ENCODE measurements at places on chromosomes 12 and 14.

DNA sequence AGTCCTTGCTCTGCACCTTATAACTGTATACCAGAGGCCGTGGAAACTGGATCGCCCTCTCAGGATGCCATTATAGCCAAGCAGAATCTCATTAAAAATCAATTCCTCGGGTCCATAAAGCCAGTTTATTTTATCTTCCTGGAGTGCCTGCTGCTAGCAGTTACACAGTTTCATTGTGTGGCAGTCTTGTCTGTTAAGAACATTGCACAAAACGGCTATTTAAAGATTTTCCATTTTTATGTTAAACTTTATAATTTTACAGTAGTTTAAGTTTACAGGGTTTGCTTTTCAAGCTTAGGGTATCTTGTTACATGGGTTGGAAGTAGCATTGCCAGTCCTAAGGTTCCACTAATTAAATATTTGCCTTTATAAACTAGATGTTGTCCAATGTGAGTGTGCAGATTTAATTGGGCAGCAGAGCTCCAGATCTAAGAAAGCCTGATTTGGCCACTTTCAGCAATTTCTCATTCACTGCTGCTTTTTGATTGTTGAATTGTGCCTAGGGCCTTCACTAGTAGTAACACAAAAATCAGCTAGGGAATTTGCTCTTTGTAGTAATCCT, 17.0 kb downstream of the TMEM30B start:
- no peak for DNase-seq

DNA sequence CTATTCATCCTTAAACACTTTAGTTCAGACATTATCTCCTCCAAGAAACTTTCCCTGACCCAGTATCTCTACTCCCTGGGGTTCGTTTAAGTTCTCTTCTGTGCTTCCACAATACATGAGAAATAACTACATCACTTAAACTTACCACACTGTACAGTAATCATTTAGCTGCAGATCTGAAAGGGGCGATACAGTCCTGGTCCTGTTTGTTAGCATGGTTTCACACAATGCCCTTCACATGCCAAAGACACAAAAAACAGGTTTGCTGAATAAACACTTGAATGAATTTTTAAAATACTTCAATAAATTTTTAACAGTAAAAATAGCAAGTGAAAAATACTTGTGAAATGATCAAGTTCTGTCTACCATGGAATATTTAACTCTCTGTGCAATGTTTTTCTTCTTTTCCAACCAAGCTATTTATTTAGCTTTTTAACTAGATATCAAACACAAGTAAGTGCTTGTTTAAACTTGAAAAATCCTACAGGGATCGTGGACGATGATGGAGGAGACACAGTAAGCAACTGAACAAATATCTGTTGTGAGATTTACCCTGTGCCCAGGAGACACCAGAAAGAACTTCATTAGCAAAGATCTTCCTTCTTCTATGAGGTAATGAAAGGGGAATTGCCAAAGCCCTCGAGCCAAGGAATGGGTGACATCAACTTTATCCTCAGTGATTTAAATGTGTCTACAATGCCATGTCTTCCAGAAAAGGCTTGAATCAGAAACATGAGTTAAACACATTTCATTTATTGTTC, 255.6 kb upstream of the GRIP1 start:
- DNase-seq: no peak

- peak; percentile 26 for DNase-seq
Observed at GRCh38 chr12:21697904-21698630, 40.4 kb upstream of the LDHB start.

GRCh38 chr12:96720363-96720705, 186.7 kb upstream of the NEDD1 start:
- DNase-seq: peak; percentile 12

DNA sequence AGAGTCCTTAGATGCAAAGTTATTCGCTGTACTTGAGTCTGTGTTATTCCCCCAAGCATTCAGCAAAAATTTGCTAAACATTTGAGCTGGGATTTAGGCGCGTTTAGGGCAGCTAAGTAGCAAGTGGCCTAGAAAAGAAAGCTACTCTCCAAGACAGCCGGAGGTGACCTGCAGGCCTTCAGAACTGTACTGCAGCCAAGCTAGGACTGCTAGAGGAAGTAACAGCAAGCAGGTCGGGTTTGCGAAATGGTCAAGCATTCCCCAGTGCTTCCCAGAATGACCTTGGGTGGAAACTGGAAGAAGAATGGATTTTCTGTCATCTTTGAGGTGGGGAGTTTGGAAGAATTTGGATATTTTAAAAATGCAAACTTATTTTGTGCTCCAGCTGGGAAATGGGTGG, 287.5 kb downstream of the FOXN3 start:
- DNase-seq: no peak

DNA sequence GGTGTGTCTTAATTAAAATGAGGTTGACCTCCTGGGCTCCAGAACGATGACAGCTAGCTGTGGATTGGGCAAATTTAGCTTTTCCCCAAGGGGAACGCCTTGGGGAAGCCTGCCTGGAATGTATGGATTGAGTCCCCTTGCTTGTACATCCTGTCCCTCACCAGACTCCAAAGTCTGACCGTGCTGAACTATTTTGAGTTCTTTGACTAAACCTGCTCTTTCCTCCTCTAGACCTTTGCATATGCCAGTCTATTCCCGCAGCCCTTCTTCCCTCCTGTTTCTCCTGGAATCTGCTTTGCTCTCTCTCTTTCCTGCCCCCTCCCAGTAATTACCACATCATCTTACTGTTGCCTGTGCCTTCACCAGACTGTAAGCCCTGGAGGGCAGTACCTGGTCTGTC, 11.5 kb upstream of the KDM2B start:
- DNase-seq: no peak

DNA sequence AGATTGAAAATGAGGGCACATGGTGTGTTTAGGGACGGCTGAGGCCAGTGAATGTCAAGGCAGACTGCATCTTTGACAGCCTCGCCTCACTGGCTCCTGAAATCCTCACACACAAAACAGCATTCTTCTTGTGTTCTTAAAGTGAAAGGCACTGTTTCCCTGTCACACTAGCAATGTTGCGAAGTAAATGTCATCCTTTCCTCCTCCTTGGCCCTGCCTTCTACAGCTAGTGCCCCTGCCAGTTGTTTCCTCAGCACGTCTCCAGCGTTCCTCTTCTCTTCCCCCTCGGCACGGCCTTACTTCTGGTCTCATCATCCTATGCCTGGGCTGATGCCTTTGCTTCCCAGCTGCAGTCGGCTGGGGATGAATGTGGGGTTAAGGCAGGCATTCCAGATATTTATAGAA, 129.4 kb upstream of the DNM1L start:
- no peak for DNase-seq

DNA sequence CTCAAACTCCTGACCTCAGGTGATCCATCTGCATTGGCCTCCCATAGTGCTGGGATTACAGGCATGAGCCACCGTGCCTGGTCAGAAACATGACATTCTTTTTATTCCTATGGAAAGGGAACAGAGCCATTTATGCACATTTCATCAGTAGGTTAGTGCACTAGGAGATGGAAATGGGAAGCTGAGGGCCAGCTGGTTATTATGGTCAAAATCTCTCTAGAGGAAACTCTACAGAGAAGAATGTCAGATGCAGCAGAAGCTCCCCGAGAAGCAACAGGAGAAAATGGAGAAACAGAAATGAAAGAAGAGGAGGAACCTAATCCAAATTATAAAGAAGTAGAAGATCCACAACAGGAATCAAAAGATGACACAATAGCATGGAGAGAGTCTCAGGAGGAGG, 2.7 kb downstream of the CFAP251 start:
- no peak for DNase-seq

- no peak for DNase-seq
Observed at GRCh38 chr12:112515868-112516267, 97.1 kb downstream of the PTPN11 start.
